ENCODE measurements at places on chromosomes 4 and X.

GRCh38 chrX:69067841-69068240 is 97.4 kb downstream of the PJA1 start:
- DNase-seq: no peak

- DNase-seq: no peak
Measured at GRCh38 chr4:14984448-14984847, 17.8 kb upstream of the CPEB2 start.

GRCh38 chr4:129264008-129264657 is 168.2 kb downstream of the C4orf33 start:
- DNase-seq: no peak

DNA sequence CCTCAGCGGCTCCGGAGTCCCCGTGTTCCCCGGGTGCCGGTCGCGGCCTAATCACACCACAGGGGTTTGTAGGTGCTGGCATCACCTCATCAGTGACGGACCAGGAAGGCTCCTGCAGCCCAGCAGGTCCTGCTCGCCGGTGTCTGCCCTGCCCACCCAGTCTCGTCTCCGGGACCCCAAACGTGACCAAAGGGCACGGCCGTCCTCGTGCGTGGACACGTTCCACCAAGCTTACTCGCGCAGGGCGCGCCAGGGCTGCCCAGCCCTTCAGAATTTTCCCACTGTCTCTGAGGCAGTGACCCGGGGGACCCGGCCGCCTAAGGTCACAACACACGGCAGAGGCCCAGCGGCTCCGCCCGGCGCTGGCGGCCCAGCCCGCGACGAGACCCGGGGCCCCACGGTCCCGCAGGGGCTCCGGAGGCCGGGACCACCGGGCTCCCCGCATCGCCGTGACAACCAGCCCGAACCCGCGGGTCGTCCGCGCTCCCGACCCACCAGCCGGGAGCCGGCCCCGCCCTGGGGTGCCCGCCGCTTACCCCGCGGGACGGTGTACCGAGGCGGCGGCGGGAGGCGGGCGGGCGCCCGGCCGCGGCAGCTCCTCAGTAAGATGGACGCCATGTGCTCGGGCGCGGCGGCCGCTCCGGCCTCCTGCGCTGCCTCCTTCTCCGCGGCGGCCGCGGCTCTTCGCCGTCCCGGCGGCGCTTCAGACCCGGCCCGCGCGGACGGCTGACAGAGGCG is 454 bp downstream of the LETM1 start:
- DNase-seq: no peak

DNA sequence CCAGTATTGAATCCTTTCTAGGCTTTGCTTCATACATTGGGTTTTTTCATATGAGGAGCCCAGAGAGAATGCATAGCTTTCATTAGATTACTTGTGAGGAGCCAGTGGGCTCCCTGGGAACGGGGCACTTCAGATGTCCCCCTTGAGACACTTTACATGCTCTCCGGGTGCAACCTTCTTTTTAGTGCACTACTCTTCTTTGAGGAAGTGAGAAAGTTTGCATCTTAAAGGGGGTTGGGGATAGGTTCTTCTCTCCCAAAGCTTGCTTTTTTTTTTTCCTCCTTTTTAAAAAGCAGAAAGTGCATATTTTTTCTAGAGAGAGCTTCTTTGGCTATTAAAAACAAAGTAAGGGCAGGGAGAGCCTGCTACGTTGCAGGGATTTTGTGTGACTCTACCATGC is 4.3 kb downstream of the HADH start:
- no peak for DNase-seq

DNA sequence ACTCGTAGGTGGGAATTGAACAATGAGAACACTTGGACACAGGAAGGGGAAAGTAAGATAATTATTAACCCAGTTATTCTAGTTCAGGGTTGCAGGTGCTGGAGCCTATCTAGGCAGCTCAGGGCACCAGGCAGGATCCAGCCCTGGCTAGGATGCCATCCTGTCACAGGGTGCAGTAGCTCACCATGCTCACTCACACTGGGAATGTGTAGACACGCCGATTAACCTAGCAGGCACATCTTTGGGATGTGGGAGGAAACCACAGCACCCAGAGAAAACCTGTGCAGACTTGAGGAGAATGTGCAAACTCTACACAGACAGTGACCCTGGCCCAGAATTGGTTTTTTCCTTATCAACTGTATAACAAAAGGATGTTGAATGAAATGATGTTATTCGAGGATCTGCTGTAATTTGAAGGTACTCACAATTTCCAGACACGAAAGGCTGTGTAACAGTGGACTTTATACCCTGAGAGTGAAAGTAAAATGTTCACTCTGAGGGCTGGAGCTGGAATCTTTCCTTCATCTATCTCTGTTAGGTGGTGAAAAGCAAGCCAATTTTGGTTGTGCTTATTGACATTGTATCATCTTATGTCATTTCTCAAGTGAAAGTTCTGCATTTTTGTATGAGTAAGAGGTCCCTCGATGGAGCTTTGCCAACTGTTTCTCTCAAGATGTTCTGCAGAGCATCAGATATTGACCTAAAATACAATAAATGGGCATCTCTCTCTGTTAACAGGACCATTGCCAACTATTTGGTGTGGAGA is 78.8 kb downstream of the PHEX start:
- no peak for DNase-seq

DNA sequence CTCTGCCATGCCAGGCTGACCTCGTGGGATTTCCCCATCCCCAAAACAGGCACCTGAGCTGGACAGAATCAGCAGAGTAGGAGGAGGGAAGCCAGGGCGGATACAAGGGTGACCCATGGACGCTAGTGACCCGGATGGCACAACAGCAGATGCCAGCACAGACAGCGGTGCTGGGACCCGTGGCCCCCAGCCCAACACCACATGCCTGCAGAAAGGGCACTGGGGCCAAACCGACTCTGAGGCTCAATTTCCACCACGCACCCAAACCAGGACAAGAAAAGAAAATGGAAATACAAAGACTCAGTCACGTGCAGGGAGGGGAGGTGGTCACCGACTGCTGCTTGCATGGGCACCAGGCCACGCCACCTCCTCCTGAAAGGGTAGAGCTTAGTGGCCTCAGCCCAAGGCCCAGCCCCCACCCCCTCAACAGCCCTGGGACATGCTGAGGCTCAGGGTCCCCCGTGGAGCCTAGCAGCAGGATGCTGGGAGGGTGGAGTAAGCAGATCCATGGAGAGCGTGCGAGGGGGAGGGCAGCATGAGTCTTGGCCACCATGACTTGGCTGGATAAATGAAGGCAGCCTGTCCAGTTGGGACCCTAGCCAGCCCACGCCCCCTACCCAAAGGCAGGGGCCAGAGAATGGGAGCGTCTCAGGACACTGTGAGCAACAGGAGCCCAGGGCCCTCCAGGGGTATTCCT is 47.7 kb downstream of the C4orf50 start:
- DNase-seq: no peak

DNA sequence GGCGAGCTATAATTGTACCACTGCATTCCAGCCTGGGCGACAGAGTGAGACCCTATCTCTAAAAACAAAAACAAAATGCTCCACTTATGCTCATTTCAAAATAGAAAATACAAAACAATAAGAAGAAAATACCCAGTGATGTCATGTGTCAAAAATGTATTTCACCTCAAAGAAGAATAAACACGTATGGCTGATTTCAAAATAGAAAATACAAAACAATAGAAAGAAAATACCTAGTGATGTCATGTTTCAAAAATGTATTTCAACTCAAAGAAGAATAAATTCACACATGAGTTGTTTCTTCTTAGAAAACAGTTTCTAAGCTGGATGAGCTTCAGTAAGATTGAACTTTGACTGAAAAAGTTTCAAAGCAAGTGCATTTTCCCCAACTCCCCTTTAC is 20.3 kb upstream of the PDCL2 start:
- DNase-seq: no peak

- no peak for DNase-seq
Measured at GRCh38 chrX:129933700-129934099, 27.7 kb downstream of the UTP14A start.

- no peak for DNase-seq
Measured at GRCh38 chrX:100316987-100317386, 93.1 kb downstream of the PCDH19 start.

DNA sequence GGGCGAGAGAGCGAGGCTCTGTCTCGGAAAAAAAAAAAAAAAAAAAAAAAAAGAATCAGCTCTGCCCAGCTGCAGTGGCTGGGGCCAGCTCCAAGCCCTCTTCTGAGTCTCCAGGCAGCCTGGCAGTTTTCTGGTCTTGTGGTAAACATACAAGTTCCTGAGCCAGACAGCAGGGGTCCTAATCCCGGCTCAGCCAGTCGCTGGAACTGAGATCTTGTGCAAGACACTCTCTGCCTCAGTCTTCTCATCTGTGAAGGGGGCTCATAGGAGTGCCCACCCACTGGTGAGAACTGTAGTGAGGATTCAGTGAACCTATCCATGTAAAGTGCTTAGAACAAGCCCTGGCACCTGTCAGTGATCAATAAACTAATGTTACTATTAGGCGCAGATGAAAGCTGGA is 41.8 kb downstream of the C4orf50 start:
- DNase-seq: no peak

DNA sequence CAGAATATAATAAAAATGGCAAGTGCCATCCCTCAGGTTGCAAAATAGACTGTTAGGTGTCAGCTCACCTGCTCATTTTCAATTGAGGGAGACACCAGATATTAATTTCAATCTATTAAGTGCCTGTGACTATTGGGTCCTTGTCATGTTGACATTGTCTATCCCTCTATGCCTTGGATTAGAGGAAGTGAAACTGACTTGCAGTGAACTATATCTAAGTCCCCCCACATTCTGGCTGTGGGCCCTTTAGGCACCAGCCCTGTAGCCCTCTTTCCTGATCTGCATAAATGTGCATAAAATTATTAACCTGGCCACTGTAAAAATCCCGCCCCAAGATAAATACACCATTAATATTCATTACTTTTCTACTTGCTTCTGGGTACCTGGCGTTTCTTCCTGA is 293.0 kb upstream of the CLNK start:
- no peak for DNase-seq

DNA sequence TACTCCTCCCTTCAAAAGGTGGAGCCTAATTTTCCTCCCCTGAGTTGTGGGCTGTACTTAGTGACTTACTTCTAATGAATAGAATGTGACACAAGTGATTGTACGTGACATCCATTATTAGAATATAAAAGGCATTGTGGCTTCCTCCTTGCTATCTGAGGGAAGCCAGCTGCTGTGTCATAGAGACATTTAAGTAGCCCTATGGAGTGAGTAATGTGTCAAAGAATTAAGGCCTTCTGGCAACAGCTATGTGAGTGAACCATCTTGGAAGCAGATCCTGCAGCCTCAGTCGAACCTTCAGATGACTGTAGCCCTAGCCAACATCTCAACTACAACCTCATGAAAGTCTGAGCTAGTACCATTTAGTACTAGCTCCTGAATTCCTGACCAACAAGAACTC is 76.1 kb downstream of the BCOR start:
- no peak for DNase-seq

DNA sequence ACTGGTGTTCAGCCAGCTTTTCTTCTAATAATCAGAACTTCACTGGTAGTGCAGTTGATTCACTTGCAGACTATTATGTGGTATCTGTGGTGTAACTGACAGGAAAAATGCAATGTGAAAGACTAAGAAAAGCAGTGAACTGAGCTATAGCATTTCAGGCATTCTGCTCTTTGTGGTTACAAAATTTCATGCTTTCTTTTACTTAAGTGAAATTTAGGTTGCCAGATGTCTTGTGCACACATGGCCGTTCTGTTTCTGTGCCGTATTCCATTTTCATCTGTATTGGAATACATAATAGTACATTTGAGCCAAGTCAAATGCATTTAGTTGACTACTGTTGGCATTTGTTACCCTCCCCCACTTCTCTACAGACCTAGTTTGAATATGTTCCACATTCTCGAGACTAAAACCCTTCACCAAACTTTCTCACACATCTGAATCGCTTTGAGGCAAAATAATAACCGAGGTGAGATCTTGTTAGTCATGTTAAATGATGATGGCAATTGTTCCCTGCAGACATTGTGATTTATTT is 8.2 kb downstream of the RTL3 start:
- DNase-seq: peak; percentile 15

GRCh38 chrX:68121835-68122234 is 311.5 kb downstream of the OPHN1 start:
- DNase-seq: no peak

DNA sequence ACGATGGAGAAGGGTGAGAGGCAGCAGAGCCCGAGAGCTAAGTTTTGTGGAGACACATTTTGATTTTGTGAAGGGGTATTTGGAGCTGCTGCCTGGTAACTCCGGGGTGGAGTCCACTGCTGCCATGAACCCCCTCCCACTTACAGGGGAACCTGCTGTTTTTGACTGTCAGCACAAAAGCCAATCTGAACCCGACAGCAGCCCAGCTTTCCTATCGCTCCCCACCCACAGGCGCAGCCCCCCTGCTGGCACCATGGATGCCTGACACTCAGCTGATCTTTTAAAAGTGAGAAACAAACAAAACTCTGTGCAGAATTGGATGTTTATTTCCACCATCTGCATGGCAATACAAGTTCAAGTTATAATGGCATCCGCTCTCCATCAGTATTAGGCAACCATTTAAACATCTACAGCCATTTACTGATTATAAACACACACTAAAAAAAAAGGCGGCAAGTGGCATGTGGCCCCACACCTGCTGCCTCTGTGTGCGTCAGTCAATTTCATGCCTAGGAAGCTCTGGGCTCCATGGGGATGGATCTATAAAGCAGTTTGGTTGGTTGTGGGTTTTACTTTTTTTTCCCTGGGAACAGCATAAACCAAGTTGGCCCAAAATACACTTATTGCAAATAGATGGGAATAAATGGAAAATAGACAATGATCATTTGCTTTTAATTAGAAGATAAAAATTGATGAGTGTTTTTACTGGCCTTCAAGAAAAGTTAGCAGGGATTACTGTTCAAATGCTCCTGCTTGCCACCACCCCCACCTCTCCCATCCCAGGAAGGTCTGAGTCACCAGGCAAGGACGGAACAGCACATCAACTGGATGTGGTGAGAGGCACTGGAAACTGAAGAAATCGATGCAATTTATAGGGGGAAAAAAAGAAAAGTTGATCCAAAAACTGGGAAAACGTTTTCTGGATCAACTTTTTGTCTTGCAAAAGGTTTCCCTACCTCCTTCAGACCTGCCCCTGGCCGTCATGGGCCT is 46.0 kb downstream of the SEPSECS start:
- DNase-seq: peak; percentile 24

- peak; percentile 46 for DNase-seq
Measured at GRCh38 chrX:47796433-47796906, 40.2 kb upstream of the ZNF81 start.

- no peak for DNase-seq
Measured at GRCh38 chr4:42436928-42437565, 39.8 kb downstream of the SHISA3 start.

- DNase-seq: no peak
Measured at GRCh38 chr4:129346036-129346435, 250.1 kb downstream of the C4orf33 start.

Data from NCI-H226 (cell line).